ENCODE measurements at places on chromosomes 1 and 21. TPM values are rescaled to one million over a fixed set of nuclear protein-coding genes. Genes with fewer than 3 reads are reported as not detected.

DNA sequence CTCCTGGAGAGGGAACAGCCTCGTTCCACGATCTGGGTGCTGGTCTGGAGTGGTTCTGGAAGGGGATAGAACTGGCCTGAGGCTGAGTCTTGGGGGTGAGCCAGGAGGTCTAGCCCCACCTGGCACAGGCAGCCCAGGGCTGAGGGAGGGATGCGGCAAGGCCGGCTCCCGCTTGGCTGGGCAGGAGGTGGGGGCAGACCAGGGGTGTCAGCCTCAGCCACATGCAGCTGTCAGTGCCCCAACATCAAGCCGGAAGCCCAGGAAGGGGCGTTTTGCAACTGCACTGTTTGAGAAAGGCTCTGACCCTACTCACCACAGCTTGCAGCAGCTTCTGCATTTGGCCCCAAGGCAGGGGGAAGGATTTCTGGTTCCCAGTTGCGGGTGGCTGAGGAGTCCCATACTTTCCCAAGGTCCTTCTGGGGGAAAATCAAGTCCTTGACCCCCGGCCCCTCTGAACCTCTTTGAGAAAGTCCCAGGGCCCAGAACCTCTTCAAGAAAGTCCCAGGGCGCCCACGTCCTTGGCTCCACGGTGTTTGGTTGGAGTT lies 2.0 kb downstream of the EFHD2 start:
- peak; percentile 65 for DNase-seq
- peak overlapping the region; percentile 90 for H3K4me3 ChIP-seq
- no peak overlapping the region for H3K27ac ChIP-seq
- H3K36me3 ChIP-seq: peaks cover 26% of the 10 kb centered on the region

DNA sequence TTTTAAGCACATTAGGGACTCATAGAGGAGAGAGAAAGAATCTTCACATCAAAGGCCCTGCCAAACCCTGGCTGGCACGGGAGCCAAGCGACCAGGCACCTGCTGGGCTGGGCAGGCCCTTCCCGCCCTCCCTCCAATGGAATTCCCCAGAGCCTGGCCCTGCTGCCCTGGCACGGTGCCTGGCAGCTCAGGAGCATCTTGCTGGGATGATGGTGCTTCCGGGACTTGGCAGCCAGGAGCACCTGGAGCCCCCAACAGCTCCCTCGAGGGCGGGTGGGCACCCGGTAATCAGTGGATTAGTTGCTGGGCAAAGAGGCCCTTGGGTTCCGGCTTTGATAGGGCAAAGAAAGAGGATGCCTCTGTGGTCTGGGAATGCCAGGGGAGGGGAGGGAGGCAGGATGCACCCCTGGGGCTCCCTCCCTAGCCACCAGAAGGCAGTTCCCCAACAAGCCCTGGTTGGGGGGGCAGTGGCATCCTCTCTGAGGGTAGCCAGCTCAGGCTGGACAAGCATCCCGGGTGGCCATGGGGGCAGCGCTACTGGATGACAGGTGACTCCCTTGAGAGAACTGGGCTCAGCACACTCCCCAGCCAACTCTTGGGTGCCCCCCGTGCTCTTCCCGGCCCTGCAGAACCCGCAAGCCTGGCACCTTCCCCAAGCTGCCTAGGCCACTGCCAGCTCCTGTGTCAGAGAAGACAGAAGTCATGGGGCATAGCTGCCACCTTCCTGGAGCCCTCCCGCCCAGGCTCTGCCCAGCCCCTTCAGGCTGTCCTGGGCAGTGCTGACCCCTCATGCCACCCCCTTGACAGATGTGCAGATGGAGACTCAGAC lies 26.4 kb downstream of the KRTAP10-1 start:
- DNase-seq: no peak
- no peaks in the 10 kb centered on the region for H3K4me1 ChIP-seq
- H3K27ac ChIP-seq: no peak overlapping the region
- no peak overlapping the region for H3K4me3 ChIP-seq
- no peaks in the 10 kb centered on the region for H3K36me3 ChIP-seq

- no peak overlapping the region for H3K4me3 ChIP-seq
- no peak for DNase-seq
- no peaks in the 10 kb centered on the region for H3K4me1 ChIP-seq
- no peak overlapping the region for H3K27ac ChIP-seq
Measured at GRCh38 chr1:43986712-43987111, 4.7 kb upstream of the CCDC24 start.

DNA sequence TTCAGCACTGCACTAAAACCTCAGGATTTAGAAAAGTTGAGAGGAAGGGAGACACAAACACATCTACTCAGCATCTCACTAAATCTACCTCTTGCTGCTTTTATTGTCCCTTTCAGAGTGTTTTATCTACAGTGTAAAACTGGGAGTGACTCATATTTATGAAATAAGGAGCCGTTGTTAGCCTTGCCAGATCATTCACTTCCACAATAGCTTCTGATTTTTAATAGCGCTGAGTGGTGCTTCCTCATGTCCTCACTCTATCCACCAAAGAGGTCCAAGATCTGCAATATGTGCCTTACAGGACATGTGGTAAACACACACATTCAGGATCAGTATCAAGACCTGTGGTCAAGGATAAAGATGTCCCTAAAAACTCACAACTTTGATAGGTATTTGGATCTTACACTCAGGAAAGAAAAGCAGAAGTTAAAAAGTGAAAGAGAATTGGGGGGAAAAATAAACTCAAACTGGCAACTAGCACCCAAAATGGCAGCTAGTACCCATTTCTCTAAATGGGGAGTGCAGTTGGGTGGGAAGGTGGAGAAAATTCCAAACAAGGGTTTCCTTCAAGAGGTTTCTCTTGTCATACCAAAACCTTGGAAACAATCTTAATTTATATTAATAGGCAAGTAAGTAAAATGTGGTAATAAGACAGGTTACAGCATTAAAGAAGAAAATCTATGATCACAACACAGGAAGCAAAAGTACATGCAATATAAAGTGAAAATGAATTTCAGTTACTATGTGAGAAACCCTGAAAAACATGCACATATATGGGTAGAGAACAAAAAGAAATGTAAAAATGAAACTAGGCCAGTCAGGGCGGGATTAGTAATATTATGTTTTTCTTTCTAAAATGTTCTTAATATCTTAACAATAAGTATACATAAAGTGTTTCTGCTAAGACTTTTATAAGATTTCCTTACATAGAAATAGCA lies 15.9 kb downstream of the DUSP10 start:
- H3K4me3 ChIP-seq: no peak overlapping the region
- H3K4me1 ChIP-seq: peaks cover 5% of the 10 kb centered on the region
- no peak for DNase-seq

DNA sequence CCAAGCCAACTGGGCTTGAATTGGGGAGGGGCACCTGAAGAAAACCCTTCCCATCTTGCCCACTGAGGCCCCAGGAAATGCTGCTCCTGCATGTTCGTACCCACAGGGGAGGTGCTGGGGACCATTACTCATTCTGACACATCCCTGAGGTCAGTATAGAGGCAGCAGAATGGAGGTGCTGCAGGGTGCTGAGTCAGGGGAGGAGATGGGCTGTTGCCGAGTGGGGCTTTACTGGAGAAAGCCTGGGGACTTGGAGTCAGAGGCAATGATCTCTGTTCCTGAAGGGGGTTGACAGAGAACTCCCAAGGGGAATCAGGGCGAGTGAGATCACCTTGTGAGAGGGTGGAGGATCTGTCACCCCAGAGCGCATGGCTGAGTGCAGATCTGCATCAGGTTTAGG lies 40.2 kb upstream of the KCNA10 start:
- no peaks in the 10 kb centered on the region for H3K36me3 ChIP-seq
- H3K4me3 ChIP-seq: no peak overlapping the region
- H3K27me3 ChIP-seq: peaks cover 49% of the 10 kb centered on the region
- H3K4me1 ChIP-seq: no peaks in the 10 kb centered on the region
- no peak for DNase-seq
- no peak overlapping the region for H3K27ac ChIP-seq

- H3K4me3 ChIP-seq: no peak overlapping the region
- H3K27me3 ChIP-seq: no peaks in the 10 kb centered on the region
- H3K36me3 ChIP-seq: no peaks in the 10 kb centered on the region
- H3K27ac ChIP-seq: no peak overlapping the region
- no peaks in the 10 kb centered on the region for H3K4me1 ChIP-seq
Measured at GRCh38 chr1:183385340-183386144, 32.6 kb downstream of the NMNAT2 start.

GRCh38 chr1:217091561-217091960 lies 368.3 kb upstream of the ESRRG start:
- no peak overlapping the region for H3K4me3 ChIP-seq
- no peak for DNase-seq
- H3K36me3 ChIP-seq: no peaks in the 10 kb centered on the region
- peaks cover 3% of the 10 kb centered on the region for H3K4me1 ChIP-seq
- H3K27ac ChIP-seq: no peak overlapping the region
- peaks cover 56% of the 10 kb centered on the region for H3K27me3 ChIP-seq

DNA sequence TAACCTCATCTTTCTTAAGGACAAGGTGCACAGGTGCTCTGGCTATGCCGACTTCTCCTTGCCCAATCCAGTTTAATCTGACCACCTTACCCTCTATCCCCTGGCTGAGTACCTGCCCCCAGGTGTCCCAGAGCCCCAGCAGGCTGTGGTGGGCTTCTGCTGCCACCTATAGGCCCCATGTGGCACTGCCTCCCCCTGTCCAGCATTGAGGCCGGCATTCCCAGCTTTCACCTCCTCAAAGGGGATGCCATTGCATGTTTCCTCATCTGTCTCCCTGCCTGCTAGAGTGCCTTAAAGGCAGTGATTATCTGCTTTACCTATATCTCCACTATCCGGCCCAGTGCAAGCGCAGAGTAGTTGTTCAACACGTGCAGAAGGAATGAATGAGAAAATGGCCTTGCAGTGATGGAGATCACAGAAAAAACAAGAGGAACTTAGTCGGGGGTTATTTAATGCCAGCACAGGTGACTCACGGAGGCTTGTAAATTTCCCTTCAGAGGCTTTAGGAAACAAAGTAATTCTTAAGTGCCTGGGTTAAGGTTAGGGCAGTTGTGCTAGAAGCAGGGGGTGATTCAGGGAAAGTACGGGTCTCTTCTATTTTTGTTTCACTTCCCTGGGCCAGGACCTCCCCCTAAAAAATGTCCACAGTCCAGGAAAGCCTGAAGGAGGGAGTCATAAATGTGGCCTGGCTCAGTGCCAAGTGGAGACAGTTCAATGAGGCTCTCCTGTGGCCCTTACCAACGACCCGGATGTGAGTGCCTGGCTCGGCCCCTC lies 131.8 kb upstream of the NGF start:
- no peaks in the 10 kb centered on the region for H3K4me1 ChIP-seq
- no peaks in the 10 kb centered on the region for H3K27me3 ChIP-seq
- H3K4me3 ChIP-seq: no peak overlapping the region
- peak; percentile 95 for DNase-seq
- no peak overlapping the region for H3K27ac ChIP-seq

DNA sequence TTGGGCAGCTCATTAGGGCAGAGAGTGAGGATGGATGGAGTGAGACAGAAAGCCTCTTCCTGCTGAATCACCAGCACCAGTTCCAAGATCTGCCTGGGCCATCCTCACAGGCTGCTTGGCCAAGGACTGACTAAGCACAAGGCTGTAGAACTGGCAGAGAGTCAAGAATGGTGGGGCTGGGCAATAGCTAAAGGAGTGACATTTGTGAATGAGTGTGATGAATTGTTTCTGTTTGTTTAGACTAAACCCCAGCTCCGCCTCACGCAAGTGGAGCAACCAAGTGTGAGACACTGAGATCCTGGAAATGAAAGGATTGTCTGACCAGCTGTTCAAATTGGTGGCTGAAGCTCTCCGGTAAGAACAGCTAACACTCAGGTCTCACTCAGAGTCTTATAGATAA lies 38.6 kb downstream of the BRINP2 start:
- DNase-seq: no peak
- no peaks in the 10 kb centered on the region for H3K36me3 ChIP-seq
- H3K4me3 ChIP-seq: no peak overlapping the region
- H3K4me1 ChIP-seq: no peaks in the 10 kb centered on the region
- H3K27ac ChIP-seq: no peak overlapping the region
- H3K27me3 ChIP-seq: no peaks in the 10 kb centered on the region

The ACKR1 gene
- not detected for total RNA-seq

The SLFNL1 gene
- total RNA-seq: 0.07 TPM

All from endodermal cell (in vitro differentiated cells).